Activated CD4-positive, alpha-beta T cell treated with anti-CD3 and anti-CD28 coated beads, Interleukin-2, amount 50 U/mL, for 16 hours (primary cell): ENCODE measurements at places on chromosomes 7 and 10.

DNA sequence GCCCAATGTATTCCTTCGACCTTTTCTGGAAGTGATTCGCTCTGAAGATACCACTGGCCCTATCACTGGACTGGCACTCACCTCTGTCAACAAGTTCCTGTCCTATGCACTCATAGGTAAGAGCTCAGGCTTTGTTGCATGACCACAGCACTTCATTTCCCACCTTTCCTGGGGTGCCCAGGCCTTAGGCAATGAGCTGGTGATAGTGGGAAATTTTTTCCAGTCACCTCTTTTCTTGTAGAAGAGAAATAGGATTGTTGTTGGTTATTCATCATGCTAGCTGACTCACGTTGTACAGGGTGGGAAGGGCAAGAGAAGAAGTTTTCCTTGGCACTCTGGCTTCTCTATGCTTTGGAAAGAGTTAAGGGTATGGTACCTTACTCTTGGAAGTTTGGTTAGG is 51.4 kb upstream of the NFKB2 start:
- DNase-seq: no peak

DNA sequence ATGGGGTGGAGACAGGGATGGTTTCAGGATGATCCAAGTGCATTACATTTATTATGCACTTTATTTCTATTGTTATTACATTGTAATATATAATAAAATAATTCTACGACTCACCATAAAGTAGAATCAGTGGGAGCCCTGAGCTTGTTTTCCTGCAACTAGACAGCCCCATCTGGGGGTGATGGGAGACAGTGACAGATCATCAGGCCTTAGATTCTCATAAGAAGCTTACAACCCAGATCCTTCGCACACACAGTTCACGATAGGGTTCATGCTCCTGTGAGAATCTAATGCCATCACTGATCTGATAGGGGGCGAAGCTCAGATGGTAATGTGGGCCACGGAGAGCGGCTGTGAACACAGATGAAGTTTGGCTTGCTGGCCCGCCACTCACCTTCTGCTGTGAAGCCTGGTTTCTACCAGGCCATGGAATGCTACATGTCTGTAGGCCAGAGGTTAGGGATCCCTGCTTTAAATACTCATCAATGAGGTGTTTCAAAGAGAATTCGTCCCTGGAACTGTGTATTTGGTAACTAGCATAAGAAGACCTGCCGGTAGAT is 21.2 kb upstream of the PRKCQ start:
- DNase-seq: no peak

DNA sequence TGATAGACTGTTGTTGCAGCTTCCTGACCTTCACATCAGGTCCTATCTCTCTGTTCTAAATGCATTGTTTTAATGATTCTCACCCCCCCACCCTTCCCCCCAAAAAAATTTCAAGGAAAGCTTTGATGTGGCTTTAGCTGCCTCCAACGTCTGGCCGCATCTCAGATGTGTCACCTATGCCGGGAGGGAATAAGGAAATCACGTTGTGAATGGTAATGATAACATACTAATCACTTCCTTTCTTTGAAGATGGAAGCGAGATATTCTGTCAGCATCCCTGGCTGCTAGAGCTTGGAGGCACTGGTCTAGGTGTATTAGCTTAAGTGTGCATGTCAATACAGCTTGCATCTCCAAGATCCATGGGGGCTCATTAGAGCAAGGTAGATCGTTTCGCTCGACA is 89.6 kb downstream of the VTI1A start:
- no peak for DNase-seq

- DNase-seq: no peak
Observed at GRCh38 chr10:82498976-82499375, 624.0 kb downstream of the NRG3 start.

- DNase-seq: no peak
Observed at GRCh38 chr7:95540366-95540765, 54.6 kb downstream of the ASB4 start.

DNA sequence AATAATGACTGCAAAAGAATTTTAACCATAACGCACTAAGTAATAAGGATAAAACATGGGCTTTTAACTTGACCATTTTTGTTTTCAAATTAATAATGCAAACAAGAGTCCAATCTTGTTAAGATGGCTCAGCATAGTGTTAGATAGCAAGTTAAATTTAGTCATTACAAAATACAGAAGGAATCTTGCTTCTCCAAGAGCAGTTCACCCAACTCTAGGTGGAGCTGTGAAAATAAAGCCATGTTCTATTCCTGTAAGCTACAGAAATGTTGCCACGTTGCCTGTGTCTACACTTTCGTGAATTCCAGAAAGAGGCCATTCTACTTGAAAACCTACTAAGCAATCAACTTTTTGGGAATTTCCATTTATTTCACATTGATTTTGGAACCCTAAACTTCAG is 191.9 kb downstream of the SFMBT2 start:
- no peak for DNase-seq

DNA sequence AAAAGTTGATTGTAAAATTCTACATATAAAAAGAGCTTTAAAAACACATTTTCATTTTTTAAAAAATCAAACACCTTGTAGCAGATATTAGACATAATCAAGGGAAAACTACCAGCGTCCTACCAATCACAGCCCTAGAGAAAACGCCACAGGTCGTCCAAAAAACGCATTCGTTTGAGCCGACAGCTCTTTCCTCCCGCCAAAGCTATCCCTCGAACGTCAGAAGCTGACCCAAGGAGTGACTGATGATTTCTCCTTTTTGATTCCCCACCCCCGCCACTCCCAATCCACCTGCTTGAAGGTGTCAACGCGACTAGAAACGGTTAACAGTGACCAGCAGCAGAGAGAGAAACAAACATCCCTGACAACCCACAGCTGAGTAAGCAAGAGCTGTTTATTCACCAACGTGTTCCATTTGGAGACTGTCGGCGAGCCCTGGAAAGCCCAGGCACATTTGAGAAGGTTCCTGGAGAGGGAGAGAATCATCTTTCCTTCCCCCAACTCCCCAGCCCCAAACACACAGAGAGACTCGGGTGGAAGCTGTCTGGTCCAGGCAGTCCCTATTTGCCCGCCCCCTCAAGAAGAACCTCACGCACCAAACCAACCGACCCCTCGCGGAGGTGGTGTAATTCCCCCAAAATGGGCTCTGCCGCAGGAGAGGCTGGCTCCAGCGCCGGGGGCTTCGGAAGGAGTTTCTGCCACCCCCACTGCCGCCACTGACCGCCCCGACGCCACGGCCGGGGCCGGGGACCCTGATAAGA is 622 bp downstream of the CPEB3 start:
- DNase-seq: peak; percentile 8

GRCh38 chr10:44386546-44387052 is 1.7 kb upstream of the CXCL12 start:
- DNase-seq: peak; percentile 27

GRCh38 chr7:43872406-43873110 is 3.2 kb upstream of the MRPS24 start:
- DNase-seq: no peak

DNA sequence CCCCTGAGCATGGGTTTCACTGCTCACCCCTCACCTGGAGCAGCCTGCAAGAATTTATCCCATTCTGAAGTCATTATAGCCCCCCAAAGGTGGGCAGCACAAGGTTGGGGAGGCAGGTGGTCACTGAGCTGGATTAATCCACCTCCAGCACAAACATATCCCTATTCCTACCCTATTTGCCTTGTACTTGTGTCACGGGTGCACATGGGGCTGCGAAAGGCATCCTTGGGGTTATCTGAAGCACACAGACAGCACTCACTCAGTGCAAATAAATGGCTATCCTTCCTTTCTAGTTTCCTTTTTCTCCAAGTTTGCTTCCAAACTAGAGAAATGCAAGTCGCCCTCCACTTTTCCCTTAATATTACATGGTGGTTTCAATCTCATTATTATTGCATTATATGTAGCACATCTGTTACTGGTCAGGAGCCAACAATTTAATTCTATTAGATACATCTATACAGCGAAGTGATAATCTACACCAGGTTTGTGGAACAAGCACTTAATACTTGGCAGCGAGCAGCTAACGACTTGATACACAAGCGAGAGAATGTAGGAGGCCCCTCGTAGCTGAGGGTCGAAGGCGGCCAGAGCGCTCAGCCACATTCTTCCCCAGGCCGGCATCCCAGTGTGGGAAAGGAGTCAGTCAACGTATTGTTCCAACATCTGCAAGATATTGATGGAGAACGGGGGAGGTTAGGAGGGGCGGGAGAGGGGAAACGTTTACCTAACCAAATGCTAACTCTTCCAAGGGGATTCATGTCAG is 121.3 kb upstream of the HABP2 start:
- DNase-seq: no peak

DNA sequence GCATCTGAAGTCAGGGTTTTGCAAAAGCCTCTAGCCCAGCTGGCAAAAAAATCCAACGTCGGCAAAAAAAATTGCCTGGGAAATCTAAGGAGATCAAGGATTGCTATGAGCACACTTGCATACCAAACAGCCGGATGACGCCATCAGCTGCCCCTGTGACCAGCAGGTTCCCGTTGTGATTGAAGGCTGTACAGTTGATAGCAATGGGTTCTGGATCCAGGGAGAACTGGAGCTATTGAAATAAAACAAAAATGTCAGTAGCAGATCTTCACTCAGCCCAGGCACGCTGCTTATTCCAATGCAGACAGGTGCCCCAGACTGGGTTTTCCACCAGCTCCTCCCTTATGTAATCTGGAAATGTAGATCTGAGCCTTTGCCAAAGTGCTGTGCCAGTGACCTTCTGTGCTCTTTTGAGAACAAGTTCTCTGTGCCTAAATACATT is 18.7 kb upstream of the CYREN start:
- no peak for DNase-seq

- DNase-seq: peak; percentile 29
Observed at GRCh38 chr10:17910125-17910789, 41.5 kb upstream of the SLC39A12 start.

- DNase-seq: no peak
Observed at GRCh38 chr7:152751449-152752141, 8.0 kb upstream of the ACTR3B start.

- DNase-seq: peak; percentile 95
Observed at GRCh38 chr7:106346678-106347217, 62.0 kb upstream of the NAMPT start.

- DNase-seq: no peak
Observed at GRCh38 chr7:29957521-29958310, 31.9 kb downstream of the SCRN1 start.
